DMS79 treated with DMSO at 0.1 percent for 48 hours (cell line): ENCODE measurements at places on chromosomes 2 and 18.

GRCh38 chr2:101296371-101296770 is 12.1 kb downstream of the RNF149 start:
- no peak for DNase-seq

DNA sequence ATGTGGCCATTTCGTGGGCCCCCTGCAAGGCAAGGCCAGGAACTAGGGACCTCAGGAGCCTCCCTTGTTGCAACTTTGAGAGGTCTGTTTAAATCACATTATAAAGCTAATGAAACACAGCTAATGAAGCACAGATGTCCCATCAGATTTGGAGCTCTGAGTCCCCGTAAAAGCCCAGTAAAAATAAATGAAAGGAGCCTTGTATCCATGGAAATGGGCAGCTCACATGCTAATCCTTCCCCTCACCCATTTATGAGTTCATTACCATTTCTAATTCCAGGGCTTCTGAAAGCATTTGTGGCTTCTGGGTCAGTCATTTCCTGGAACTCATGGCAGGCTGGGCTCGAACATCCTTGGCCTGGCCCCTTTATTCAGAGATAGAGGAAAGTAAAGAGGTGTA is 274.8 kb downstream of the SS18 start:
- no peak for DNase-seq

DNA sequence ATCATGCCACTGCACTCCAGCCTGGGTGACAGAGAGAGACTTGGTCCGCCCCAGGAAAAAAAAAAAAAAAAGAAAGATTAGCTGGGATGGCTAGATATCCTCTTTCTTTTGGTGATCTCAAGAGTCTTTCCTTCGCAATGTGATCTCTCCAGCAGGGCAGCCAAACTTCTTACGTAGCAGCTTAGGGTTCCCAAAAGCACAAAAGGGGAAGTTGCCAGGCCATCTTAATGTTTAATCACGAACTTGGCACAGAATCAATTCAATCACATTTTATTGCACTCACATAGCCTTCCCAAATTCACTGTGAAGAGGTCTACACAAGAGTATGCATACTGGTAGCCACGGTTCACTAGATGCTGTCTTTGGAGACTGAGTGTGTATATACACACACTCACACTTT is 53.1 kb downstream of the VIL1 start:
- DNase-seq, result no peak

DNA sequence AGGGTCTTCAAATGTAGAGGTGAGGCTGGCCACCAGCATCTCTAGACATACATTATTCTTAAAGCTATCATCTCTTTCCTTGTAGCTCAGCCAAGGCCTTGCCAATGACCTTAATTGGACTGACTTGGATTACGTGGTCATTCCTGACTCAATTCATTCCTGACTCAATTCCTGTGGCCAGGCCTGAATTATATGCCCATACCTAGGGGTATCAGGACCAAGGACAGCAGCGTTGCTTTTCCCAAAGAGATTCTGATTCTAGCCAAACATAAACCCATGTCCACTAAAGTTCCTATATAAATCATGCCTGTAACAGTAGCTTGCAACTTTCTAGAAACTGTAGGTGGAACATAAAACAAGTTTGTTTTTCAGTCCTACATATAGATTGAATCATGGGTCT is 231.7 kb downstream of the ARL6IP6 start:
- DNase-seq, result no peak

DNA sequence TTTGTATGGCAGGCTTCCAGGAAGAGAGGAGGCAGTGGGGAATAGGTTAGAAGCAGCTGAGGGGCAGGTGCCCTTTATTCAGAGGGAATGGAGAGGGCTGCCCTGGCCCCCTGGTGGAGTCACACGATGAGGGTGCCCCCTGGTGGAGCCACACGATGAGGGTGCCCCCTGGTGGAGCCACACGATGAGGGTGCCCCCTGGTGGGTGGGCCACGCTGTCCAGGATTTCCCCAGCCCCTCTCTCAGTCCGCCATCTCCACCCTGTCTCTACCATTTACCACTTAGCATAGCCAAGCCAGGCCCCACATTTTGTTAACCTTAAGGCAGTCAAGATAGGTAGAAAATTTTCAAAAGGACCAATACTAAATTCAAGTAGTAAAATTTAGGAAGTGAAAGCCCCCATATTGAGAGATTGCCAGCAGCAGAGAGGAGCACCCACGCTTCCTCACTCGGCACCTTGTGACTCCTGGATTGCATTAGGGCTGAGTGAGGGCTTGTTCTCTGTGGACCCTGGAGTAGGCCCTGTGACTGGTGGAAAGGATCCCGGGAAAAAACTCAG is 10.4 kb upstream of the FAM228A start:
- DNase-seq, result no peak

- DNase-seq, result peak; percentile 40
Measured at GRCh38 chr2:48315896-48316194, 214.1 kb upstream of the STON1 start.

DNA sequence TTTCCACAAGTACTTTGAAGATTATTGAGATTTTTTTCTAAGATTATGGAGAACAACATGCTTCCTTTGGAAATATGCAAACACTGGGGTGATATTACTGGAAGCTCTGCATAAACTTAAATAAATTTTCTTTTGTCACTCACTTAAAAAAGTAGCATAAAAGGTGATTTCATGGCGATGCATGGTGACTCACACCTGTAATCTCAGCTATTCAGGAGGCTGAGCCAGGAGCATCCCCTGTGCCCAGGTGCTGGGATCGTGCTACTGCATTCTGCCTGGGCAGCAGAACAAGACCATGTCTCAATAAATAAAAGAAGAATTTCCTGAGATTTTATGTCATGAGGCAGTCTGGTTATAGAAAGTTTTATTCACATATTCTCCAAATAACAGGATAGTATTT is 679.1 kb upstream of the CDH2 start:
- no peak for DNase-seq

DNA sequence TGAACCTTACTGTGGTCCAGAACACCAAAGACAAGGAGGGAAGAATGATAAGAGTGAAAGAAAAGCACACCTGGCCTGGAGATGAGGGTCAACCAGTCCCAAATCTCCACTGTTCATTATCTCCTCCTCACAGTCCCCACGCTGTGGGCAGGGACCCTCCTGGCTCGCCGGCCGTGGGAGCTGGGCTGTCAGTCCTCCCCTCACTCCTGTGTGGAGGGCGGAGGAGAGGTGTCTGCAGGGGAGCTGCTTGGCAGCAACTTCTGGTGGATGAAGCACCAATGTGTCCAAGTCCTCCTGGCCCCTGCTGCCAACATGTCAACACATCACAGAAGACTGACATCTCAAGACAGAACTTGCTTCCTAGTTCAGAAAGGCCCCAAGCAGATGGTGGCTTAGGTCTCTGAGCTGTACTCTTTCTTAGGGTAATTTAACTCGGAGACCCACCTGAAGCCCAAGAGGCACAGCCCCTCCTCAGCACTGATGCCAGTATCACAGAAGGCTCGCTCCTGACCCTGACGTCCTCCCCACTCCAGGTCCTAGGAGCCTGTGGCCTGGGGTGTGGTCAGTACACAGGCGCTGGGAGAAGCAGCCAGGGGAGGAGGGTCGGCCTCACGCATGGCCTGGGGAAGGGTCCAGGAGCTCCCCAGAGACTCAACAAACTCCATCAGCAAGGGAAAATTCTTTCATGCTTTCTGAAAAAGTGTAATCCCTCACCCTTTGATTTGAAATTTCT is 54.5 kb downstream of the PARD6G start:
- no peak for DNase-seq

DNA sequence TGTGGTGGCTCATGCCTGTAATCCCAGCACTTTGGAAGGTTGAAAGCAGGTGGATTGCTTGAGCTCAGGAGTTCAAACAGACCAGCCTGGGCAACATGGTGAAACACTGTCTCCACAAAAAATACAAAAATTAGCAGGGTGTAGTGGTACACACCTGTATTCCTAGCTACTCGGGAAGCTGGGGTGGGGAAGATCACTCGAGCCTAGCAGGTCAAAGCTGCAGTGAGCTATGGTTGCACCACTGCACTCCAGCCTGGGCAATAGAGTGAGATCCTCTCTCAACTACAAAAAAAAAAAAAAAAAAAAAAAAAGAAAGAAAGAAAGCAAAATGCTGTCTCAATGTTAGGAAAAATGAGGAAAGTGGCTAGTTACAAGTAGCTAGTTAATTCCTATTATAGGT is 56.8 kb downstream of the TRIP12 start:
- no peak for DNase-seq

DNA sequence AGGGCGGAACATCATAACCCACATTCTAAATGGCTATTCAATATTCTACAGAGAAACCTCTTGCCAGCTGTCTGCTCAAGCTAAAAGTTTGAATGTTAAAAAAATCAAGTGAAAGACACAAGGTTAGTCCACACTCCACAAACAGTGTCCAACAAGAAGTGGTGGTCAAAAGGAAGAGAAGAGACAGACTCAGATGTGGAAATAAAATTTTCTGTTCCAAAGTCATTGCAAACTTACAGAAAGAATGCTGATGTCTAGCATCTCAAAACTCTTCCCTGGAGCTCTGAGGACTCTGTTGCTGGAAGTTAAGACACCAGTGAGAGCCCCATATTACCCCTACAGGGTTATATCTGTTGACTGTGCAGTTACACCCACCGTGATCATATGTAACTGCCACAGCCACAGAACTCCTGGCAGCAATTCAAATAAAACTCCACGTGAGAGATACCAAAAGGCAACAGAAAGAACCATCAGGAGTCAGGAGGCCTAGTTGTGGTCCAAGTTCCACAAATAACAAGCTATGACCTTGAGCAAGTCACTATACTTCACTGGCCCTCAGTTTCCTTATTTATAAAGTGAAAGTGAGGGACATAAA is 60.9 kb downstream of the AAK1 start:
- no peak for DNase-seq

DNA sequence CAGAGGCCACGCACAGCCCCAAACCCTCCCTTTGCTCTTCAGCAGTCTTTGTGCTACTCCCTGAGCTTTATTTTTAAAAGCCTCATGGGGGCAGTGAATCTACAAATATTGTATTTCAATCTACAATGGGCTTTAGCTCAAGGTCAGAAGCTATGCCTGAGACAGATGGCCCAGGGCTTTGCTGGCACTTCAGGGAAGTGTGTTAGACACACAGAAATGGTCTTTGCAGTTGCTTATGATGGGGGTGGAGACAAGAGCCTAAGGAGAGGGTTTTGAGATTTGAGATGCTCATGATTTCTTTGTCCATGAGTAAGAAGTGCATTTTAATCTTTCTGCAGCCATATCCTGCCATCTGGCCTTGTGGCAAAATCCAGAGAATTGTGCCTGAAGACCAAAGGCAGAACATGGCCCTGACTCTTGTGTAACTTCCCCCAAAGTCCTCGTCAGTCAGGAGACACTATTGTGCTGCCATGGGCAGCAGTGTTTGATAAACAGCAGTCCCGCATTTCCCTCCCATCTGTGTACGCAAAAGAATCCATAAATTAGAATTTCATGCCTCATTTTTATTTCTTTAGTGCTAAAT is 92.6 kb downstream of the VAPA start:
- no peak for DNase-seq

DNA sequence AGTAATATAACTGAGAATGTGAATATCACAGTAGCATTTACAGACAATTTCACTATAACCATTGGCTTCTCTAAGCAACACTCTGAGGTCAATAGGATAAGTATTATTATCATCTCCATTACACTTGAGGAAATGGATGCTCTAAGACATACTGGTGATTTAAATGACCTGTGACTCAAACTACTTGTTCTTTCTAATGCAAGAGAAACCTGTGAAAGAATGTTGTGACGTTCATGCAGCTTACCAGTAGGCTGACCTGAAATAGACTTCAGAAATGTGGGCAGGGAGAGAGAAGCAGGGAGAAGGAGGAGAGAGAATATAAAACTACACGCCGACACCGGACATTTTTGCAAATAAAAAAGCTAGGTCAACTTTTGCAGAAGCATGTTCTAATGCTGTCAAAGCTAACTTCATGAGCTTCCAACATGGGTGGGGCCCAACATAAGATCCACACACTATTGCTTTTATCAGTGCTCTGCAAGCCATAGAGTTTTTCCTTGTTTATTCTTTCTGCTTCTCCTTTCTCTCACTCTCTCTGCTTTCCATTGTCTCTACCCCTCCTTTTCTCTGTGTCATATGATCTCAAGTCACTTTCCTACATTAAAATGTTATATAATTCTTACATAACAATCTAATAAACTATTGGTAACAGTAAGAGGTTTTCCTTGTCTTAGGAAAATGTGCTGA is 217.6 kb upstream of the FN1 start:
- DNase-seq, result no peak

DNA sequence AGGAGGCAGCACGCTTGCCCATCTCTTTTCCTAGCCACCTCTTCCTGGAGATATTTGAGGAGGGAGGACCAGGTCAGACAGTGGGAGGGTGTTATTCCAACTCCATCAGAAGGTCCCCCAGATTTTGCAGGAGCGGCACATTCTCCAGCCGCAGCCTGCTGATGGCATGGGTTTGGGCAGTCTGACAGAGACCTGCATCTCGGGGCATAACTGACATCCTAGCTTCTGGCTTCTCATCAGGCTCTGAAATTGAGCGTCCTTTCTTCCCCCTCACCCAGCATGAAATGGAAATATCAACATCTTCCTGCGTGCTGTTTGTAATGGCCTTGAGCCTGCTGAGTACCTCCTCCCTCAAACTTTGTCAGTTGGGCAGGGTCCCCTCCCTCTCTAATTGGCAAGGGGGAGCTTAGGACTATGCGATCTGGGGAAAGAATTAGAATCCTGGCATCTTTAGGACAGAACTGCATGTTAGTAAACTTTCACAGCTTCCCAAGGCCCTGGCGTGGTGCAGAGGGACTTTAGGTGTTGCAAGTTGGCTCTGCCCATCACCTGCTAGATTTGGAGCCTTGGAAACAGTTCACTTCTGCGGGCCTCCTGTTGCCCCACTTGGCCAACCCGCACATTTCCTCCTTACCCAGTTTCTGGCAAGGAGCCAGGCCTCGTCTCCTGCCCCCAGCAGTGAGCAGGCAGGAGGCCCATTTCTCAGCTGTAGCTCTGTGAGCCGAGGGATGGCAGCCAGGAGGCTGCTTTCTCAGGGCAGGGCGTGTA is 2.2 kb downstream of the ITM2C start:
- peak; percentile 32 for DNase-seq

DNA sequence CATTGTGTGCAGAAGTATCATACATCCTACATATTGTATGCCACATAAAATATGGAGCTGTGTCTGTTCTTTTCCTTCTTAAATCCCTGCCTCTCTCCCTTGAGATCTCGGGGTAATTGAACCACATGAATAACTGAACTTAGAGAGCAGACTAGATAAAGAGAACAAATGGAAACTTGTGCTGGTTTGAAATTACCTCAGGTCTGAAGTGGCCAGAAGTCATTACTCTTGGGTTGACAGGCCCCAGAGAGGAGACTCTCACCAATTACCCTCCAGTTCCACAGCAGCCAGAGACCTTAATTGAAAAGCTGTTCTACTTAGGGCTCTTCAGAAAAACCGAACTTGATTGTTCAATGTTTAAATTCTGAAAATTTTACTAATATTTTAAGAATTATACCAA is 5.0 kb upstream of the ADAM17 start:
- DNase-seq, result no peak

- DNase-seq, result no peak
Measured at GRCh38 chr2:112718863-112719370, 1.9 kb upstream of the NT5DC4 start.

- DNase-seq, result no peak
Measured at GRCh38 chr2:240611601-240612210, 13.6 kb upstream of the GPR35 start.

GRCh38 chr2:139160836-139161235 is 380.6 kb upstream of the NXPH2 start:
- no peak for DNase-seq

GRCh38 chr2:23487735-23488492 is 102.9 kb downstream of the KLHL29 start:
- no peak for DNase-seq
